ENCODE measurements at places on chromosomes 2 and 18. TPM values are rescaled to one million over a fixed set of nuclear protein-coding genes. Genes with fewer than 3 reads are reported as not detected.

- no peak for DNase-seq
These were observed 31.4 kb downstream of the KCNJ13 start for GRCh38 chr2:232744963-232745362.

- no peak for DNase-seq
These were observed 10.4 kb downstream of the ST8SIA3 start for GRCh38 chr18:57362714-57363113.

GRCh38 chr2:48131539-48132270, 225.4 kb upstream of the FBXO11 start:
- no peak for DNase-seq

DNA sequence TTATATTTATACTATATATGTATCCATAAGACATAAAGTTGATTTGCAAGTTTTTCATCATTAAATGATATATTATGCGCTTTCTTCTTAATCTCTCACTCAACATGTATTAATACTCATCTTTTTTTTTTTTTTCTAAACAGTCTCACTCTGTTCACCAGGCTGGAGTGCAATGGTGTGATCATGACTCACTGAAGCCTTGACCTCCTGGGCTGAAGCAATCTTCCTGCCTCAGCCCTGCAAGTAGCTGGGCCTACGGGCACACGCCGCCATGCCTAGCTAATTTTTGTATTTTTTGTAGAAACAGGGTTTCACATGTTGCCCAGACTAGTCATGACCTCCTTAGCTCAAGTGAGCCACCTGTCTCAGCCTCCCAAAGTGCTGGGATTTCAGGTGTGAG, 51.4 kb upstream of the MAP4K3 start:
- no peak for DNase-seq

CYP27A1 gene
- 31.0 TPM for polyA plus RNA-seq
